WTC11 (cell line): ENCODE measurements at places on chromosomes 6 and 20. TPM values are rescaled to one million over a fixed set of nuclear protein-coding genes. Genes with fewer than 3 reads are reported as not detected.

The SLA2 gene
- total RNA-seq = 0.11 to 0.23 TPM (median 0.17 TPM) in 3 replicates

- no peak overlapping the region for H3K27ac ChIP-seq
- no peak for DNase-seq
- H3K4me1 ChIP-seq = peaks cover 11% of the 10 kb centered on the region
- H3K4me3 ChIP-seq = no peak overlapping the region
Measured at GRCh38 chr6:144753023-144753705, 468.0 kb downstream of the UTRN start.

- H3K4me1 ChIP-seq = peaks cover 5% of the 10 kb centered on the region
- H3K27ac ChIP-seq = no peak overlapping the region
- no peak for DNase-seq
- no peaks in the 10 kb centered on the region; the same call in 1 of the 2 replicates for H3K27me3 ChIP-seq
- no peak overlapping the region for H3K4me3 ChIP-seq
Measured at GRCh38 chr6:168655462-168656152, 214.6 kb downstream of the SMOC2 start.

- H3K4me1 ChIP-seq = no peaks in the 10 kb centered on the region
- H3K36me3 ChIP-seq = no peaks in the 10 kb centered on the region
- no peaks in the 10 kb centered on the region for H3K27me3 ChIP-seq
Measured at GRCh38 chr20:17317341-17317740, 90.5 kb downstream of the PCSK2 start.

GRCh38 chr6:46990031-46990644, 52.0 kb downstream of the ADGRF1 start:
- no peak overlapping the region for H3K4me3 ChIP-seq
- no peaks in the 10 kb centered on the region for H3K36me3 ChIP-seq
- H3K27me3 ChIP-seq = no peaks in the 10 kb centered on the region; the same call in 1 of the 2 replicates
- no peak for DNase-seq

GRCh38 chr6:148445116-148445515, 102.5 kb downstream of the SASH1 start:
- no peaks in the 10 kb centered on the region for H3K27me3 ChIP-seq
- H3K27ac ChIP-seq = no peak overlapping the region
- H3K4me3 ChIP-seq = no peak overlapping the region
- no peak for DNase-seq
- 0 out of 2 replicates have a peak, but pooled peaks cover 6% of the 10 kb centered on the region for H3K36me3 ChIP-seq
- H3K4me1 ChIP-seq = peaks cover 66% of the 10 kb centered on the region

The LY6G6C gene
- 0.21 to 0.35 TPM in 2 of 3 replicates, not detected in the other for total RNA-seq

GRCh38 chr20:32496811-32497533, 88.2 kb downstream of the NOL4L start:
- no peaks in the 10 kb centered on the region for H3K27me3 ChIP-seq
- H3K36me3 ChIP-seq = no peaks in the 10 kb centered on the region
- no peak for DNase-seq
- peaks cover 13% of the 10 kb centered on the region for H3K4me1 ChIP-seq

The ARFGEF2 gene
- 17.3 to 20.9 TPM (median 17.7 TPM) in 3 replicates for total RNA-seq

DNA sequence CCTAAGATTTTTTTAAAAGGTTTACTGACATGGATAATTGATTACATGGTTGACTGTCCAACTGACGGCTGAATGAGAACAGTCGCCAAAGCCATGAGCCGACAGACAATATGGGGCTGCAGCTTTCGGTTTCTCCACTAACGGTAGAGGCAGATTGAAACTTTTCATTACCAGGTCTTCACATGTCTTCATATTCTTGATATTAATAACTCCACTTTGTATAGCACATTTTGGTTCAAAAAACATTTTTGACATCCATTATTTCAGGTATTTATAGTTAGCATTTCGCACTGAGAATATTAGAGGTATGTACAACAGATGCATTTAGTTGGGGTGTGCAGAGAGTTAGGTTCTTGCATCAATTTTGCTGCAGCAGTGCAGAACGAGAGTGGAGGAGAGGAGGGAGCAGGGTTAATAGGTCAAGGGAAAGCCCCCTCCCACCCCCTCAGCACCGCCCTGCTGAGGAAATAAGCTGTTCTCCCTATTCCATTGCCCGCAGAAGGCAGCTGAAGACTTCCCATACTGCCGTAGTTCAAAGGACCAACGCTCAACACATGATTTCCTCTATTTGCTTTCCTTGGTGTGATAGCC, 73.6 kb upstream of the ADTRP start:
- H3K27me3 ChIP-seq = no peaks in the 10 kb centered on the region
- H3K27ac ChIP-seq = no peak overlapping the region

The POPDC3 gene
- total RNA-seq = 1.7 to 2.8 TPM (median 2.7 TPM) in 3 replicates

GRCh38 chr6:147366290-147366689, 142.2 kb upstream of the SAMD5 start:
- no peaks in the 10 kb centered on the region for H3K27me3 ChIP-seq
- no peak overlapping the region for H3K4me3 ChIP-seq
- H3K36me3 ChIP-seq = peaks cover 4% of the 10 kb centered on the region; the same call in 1 of the 2 replicates
- no peaks in the 10 kb centered on the region for H3K4me1 ChIP-seq
- DNase-seq = no peak
